OCI-M1 (cell line): ENCODE measurements at places on chromosomes 5 and 9.
A peak's percentile ranks its signal among the peaks of the same experiment; 100 is the strongest.

DNA sequence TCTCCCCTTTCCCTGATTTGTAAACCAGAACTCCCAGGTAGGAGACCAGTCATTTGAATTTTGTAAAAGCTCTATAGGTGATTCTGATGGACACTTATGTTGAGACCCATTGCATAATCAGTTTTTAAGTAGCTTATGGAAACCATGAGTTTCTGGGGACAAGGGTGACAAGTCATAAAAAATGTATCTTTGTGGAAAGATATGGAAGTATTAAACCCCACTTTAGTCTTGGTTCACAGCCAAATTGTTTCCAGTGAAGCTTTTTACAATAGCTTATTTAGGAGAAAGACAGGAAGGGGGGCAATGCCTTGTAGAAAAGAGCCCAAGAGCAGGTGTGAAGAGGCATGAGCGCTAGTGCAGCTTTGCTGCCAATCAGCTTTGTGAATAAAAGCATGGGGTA lies 453 bp upstream of the CCL28 start:
- no peak for DNase-seq

GRCh38 chr5:75412111-75412990 lies 75.3 kb downstream of the HMGCR start:
- peak; percentile 38 for DNase-seq

DNA sequence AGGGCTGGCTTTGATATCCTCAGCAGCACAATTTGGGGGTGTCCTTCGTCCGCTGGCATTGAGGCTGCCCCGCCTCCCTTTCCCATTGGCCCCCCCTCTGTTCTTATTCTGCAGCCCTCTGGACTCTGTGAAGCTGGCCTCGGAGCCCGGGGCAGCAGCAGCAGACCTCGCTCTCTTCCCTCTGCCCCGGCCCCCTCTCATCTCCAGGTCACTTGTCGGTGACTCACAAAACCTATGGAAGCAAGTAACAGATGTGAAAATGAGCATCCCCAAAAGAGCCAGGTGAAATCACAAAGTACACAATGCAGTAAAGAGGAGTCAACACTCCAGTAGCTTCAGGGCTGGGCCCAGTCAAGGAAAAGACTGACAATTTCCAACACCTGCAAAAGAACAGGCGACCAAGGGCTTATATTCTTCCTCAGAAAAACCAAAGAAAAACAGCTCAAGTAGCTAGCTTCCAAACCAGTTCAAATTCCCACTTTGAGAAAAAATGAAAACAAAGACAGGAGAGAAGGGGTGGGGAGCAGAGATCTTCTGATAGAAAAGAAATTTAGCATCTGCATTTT lies 97.5 kb downstream of the ZNF608 start:
- no peak for DNase-seq

DNA sequence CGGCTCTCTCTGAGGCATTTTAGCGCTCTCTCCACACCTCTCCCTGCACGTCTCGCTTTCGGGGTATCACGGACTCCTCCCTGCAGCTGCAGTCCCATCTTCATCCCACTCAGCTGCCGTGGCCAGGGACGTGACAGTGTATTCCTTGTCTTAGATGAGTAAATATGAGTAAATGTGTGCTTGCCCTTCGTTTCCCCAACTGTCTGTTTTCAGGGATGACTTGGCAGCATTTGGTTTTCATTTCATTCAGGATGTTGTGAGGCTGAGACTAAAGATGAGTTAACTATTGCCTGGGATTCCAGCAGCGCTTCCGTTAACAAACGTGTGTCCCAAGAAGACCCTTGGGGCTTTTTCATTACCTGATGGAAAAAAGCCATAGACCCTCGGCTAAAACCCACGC lies 29.5 kb downstream of the GDNF start:
- DNase-seq: no peak

- DNase-seq: no peak
Observed at GRCh38 chr5:38944282-38944681, 98.5 kb downstream of the OSMR start.

DNA sequence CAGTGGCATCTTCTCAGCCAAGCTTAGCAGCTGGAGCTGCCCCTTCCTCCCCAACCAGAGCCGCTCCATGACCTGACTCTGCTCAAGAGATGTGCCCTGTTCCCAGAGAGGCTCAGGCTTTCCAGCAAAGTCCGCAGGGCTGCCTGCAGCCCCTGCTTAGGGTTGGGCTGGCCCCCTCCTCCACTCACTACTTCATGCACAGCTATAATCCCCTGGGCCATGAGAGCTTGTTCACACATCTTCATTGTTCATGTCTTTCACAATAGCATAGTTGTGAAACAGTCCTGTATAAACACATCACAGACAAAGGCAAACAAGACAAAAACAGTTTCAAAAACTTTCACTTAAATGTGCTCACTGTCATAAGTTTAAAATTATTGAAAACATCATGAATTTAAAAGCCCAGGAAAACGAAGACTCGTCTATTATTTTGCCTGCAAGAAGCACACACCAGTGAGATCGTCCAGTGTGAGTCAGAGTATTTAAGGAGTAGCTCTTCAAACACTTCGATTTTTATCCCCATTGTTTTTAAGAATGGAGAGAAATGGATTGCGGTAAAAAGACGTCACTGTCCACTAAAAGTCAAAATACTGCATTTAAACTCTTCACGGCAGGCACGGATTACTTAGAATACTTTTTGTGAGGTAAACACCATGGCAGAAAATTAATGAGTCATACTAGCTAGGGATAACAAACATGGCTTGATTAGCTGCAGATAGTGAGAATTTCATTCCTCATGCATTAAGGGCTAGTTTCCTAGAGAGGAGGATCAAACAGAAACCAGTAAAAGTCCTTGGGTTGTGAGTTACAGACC lies 40.7 kb upstream of the S1PR3 start:
- no peak for DNase-seq

DNA sequence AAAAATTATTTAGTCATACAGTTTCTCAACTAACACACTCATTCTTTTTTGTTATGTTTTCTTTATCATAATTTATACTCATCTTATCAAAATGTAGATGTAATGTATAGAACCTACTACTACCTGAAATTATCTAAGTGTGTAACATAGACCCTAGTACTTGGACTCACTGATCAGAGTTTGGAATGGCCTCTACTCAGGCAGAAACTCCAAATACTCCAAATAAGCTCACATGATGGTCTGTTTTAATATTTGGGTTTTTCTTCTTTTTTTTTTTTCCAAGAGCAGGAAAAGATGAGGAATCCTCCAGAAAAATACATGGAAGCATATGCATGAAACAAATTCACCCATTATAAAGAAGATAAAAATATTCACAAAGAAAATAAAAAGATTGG lies 126.3 kb downstream of the PDE4D start:
- no peak for DNase-seq

- peak; percentile 36 for DNase-seq
Observed at GRCh38 chr5:32690153-32690552, 21.0 kb upstream of the NPR3 start.

DNA sequence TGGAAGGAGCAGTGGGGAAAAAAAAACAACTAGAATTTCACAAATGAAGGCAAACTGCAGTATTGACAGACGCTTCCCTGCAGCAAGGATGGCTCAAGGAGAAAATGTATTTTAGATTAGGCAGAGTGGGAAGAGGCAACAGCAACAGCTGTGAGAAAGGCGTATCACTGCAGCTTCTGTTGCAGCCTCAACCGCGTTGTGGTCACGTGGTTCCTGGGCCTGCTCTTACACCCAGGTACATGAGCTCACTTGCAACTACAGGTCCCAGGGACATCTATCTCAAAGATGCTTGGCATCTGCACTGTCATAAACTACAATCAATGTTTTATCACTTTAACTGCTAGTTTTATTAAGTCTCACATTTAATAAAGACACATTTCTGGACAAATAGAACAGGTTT lies 36.0 kb upstream of the GOLM1 start:
- no peak for DNase-seq

DNA sequence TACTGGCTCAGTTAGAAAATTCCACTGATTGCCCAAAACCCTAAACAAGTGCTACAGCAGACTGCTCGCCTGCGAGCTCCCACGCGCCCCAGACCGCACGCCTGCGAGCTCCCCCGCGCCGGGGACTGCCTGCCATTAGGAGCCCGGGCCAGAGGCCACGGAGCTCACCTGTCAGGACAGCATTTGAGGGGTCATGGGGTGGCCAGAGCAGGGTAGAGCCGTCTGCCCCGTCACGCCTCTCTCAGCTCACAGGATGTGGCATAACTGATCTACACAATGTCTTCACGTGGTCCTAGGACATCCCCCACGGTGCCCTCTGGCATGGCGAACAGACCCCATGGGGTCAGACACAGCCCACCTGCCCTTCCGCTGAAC lies 29.1 kb upstream of the LRRC14B start:
- no peak for DNase-seq

GRCh38 chr5:147303976-147304375 lies 69.2 kb downstream of the STK32A start:
- DNase-seq: no peak

DNA sequence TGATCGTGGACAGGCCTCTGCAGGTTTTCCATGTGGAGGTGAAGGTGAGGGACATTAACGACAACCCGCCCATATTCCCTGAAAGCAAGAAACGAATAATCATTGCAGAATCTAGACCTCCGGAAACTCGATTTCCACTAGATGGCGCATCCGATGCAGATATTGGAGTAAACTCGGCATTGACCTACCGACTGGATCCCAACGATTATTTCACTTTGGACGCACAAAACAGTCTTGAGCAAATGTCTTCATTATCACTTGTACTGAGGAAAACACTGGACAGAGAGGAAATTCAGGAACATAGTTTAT lies 621 bp downstream of the PCDHA13 start:
- no peak for DNase-seq

DNA sequence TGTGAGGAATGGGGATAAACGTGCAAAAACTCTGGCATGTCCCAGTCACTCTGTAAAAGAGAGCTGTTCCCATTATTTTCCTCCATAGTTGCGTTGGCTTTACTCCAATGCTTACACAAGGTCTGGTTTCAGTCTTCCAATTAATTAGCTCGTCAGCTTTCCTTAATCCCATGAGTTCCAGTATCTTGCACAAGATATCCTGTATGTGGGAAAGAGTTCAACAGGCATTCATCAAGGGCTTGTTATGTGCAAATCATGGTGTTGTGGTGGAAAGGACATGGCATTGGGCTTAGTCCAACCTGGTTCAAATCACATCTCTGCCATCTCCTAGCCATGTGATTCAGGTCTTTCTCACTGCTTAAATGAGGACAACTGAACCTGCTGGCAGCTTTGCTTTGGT lies 77.5 kb upstream of the PANK3 start:
- no peak for DNase-seq

DNA sequence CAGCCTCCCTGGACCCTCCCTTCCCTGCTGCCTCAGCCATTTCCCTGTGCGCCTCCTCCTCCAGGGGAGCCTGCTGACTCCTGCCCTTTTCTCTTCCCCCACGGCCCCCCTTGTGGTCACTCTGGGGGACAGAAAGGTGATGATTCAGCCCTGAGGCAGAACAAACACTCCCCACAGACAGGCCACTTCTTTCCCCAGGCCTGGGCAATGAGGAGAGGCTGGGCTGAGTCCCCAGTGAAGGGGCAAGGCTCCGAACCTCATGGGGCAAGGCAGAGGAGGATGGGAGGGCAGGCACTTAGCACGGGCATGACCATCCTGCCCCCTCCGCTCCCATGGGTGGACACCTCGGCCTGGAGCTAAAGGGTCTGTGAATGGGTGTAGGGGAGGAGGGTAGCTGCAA lies 21.0 kb downstream of the CSF1R start:
- DNase-seq: no peak

DNA sequence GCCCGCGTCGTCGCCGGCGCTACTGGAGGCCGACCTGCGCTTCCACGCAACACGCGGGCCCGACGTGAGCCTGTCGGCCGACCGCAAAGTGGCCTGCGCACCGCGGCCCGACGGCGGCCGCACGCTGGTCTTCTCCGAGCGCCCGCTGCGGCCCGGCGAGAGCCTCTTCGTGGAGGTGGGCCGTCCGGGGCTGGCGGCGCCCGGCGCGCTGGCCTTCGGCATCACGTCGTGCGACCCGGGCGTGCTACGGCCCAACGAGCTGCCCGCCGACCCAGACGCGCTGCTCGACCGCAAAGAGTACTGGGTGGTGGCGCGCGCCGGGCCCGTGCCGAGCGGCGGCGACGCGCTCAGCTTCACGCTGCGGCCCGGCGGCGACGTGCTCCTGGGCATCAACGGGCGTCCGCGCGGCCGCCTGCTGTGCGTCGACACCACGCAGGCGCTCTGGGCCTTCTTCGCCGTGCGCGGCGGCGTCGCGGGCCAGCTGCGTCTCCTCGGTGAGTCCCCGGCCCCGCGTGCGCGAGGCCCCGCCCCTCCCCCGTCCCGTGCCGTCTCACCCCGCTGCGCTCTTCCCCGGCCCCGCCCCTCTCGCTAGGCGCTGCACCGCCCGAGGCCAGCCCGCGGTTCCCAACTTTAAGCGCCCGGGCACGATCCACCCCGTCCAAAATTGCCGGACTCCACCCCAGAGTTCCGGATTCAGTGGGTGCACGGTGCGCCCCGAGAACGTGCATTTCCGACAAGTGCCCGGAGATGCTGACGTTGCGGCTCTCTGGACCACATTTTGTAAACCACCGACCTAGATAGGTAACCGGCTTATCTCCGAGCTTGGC lies 42.8 kb downstream of the NEURL1B start:
- no peak for DNase-seq

GRCh38 chr5:57411982-57412381 lies 70.6 kb downstream of the ACTBL2 start:
- DNase-seq: peak; percentile 78

DNA sequence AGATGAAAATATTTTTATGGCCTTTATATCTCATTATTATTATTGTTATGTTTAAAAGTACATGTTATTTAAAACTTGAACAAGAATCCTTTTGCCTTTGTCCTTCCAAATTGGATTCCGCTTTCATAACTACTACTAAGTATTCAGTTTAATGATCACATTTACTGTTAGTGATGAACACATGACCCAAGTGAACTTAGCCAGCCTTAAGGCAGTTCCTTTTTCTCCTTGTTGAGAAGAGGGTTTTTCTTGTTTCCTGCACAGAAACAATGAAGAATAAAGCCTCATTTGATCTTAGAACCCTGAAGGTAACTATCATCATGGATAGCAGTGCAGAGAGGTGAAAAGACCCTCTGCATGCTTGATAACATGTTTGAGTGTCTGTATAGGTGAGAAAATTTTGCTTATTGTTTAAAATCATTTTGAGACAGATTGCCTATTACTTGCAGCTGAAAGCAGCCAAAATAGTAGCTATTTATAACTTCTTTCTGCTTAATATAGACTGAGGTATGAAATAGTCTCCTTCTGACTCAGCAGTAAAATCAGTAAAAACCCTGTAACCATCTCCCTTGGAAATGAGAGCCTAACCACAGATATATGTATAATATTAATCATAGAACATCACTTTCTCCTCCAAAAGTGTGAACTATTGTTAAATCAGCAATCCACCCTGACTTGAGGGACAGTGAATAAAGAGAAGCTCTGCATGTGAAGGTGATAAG lies 266.2 kb downstream of the SPATA31D1 start:
- no peak for DNase-seq

DNA sequence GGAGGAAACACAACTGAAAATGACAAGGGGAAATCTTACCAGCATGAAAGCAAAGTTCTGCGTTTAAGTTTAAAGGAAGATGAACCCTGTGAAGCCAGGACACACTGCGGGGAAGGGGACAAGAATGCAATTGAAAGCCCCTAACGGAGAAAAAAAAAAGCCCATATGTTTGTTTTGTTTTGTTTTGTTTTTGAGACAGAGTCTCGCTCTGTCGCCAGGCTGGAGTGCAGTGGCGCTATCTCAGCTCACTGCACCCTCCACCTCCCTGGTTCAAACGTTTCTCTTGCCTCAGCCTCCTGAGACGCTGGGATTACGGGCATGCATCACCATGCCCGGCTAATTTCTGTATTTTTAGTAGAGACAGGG lies 2.9 kb downstream of the STK10 start:
- no peak for DNase-seq

GRCh38 chr5:22354956-22355355 lies 498.2 kb downstream of the CDH12 start:
- DNase-seq: no peak
